ENCODE measurements at places on chromosomes 5 and 9.

DNA sequence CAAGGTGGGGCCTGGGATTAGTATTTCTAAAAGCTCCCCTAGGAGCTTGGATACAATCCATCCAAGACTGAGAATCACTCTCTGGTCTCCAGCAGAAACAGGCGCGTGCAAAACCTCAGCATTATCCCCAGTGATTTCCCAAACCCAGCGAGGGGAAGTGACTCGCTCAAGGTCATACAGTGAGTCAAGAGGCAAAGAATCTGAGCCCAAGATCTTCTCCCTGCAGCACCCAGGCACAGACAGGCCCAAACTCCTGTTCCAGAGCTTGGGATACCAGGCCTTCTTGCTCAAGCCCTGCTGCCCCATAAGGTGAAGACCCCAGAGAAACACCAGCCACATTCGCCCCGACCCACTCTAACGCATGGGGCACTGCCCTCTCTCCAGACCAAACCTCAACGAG lies 33.2 kb downstream of the SHB start:
- DNase-seq, result no peak

- no peak for DNase-seq
Measured at GRCh38 chr5:158487156-158487555, 612.6 kb downstream of the EBF1 start.

DNA sequence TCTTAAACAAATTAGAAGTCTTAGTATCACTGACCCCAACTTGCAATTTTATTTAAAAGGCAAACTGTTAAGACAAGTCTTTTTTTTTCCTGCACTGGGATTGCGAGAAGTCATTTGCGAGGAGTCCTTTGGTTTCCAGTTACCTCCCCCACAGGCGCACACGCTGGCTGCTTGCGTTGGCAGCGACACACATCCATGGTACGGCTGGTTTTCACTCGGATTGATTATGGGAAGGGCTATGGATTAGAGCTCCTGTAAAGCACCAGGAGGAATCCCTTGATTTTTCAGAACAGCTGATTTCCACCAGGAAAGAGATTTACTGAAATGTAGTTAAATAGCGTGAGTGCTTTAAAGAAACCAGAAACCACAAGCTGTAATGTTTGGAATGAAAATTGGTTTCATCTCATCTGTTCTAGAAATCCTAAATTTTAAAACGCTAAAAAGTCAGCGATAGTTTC lies 737 bp downstream of the SLC1A3 start:
- DNase-seq, result no peak

- no peak for DNase-seq
Measured at GRCh38 chr5:108541836-108542235, 159.9 kb upstream of the FBXL17 start.

- DNase-seq, result no peak
Measured at GRCh38 chr9:30235068-30235467, 2149.4 kb upstream of the ACO1 start.

DNA sequence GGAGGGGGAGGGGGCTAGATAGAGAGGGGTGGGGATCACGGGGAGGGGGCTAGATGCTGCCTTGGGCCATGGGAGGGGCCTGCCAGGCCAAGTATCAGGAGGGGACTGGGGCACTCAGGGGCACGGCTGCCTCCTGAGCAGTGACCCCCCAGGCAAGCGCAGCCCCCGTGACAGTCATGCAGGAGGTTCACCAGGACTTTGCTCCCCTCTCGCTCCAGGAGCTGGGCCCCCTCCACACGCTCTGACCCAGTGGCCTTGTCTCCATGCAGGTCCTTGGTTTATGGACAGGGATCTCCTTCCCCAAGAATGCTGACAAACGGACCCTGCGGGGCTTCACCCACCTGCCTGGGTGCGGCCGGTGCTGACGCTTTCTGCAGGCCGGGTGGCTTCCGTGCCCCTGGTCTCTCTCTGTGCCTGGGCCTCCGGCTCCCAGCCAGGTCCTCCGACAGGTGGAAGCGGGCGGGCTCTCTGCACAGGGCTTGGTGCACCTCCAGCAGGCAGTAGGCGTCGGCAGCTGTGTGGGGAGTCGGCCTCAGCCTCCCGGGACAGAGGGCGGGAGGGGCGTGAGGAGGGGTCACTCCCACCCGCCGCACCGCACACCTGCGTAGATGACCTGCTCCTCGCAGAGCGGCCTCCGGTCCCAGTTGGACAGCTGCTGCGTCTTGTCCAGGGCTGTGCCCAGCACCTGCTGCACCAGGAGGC lies 46.8 kb upstream of the NRARP start:
- no peak for DNase-seq

DNA sequence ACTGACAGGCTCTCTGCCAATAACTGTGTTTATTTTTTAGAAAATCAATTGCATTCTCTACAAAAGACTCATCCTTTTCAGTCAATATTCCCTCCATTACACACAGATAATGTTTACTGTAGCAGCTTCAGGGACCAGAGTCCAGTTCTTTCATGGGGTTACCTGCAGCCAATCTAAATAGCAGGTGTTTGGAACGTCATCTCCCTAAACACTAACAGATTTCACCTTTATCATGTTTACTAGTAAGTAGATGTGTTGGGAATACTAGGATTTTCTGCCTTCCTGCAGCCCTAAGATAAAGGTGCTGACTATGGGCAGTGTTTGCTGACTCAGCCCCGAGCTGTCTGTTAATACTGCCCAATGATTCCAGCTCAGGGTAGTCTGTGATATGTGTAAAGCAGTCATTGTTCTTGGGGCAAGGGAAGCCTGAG lies 447.0 kb downstream of the KIF4B start:
- no peak for DNase-seq

- DNase-seq, result no peak
Measured at GRCh38 chr9:69885931-69886330, 65.3 kb downstream of the CFAP95 start.

DNA sequence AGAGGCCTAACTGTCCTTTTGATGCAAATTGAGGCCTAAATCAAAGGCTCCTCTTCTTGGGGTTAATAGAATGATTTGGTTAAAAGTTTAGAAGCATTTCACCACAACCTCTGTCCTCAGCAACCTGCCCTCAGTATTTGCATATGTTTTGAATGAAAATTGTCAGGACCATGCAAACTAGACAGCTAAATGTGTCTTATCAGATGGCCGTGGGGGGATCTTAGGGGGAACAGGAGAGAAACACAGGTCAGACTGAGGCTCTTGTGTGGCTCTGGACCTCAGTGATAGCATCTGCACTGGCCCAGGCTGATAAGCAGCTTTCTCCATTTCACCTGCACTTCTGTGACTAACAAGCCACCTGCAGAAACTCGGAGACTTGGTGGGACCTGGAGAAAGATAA lies 49.0 kb downstream of the FOXI1 start:
- no peak for DNase-seq

- DNase-seq, result no peak
Measured at GRCh38 chr9:137728444-137729311, 109.9 kb downstream of the EHMT1 start.

- DNase-seq, result no peak
Measured at GRCh38 chr9:136047775-136048559, 47.1 kb downstream of the NACC2 start.

DNA sequence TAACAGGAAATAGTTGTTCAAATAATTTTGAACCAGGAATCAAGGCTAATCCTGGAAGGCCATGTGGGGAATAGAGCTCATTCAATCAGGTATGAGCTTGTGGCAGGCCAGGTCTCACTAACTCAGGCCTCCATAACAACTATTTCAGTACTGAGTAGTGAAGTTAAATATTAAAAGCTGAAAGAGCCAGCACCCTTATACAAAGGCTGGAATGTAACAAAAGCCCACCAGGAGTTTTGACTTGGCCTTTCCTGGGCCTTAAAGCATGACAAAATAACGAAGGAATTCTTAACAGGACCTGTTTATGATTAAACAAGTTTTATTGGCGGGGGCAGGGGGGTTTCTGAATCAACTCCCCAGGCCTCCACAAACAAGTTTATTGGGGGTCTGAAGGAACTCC lies 1146.7 kb downstream of the CDH9 start:
- DNase-seq, result no peak

DNA sequence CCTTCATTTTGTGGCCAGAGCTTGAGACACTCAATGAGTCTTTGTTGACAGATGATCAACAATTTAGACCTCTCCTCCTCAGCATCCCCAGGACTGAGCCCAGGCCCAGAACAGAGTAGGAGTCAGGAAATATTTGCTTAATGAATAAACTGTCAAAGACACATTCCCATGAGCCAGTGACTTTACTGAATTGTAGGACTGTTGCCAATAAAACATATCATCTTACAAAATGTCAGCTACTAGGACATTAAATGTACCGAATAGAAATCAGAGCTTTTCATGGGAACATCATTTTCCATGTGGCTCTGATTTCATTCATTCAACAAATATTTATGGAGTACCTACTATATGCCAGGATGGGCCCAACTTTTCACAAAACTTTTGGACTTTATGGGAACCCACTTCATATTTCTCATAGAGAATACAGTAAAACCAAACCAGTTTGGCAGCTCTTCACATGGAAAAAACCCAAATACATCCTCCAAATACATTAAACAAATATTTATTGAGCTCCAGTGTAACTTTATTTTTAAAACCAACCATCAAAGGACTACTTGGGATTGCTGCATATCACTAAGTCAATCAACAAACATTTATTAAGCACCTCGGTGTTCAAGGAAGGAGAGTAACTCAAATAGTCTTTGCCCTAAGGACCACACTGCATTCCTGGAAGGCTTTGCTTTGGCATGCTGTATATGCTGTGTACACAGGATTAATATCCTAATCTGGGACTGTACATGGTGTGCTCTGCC lies 11.4 kb downstream of the VDAC1 start:
- DNase-seq, result no peak

- no peak for DNase-seq
Measured at GRCh38 chr9:15724612-15725011, 171.8 kb downstream of the CCDC171 start.
